ENCODE measurements at places on chromosomes 3 and 15. TPM values are rescaled to one million over a fixed set of nuclear protein-coding genes. Genes with fewer than 3 reads are reported as not detected.

GRCh38 chr3:170692720-170693119 is 106.8 kb upstream of the SLC7A14 start:
- H3K27me3 ChIP-seq: no peaks in the 10 kb centered on the region
- H3K4me3 ChIP-seq: no peak overlapping the region
- no peak overlapping the region for H3K27ac ChIP-seq
- H3K36me3 ChIP-seq: no peaks in the 10 kb centered on the region
- no peak for DNase-seq
- peaks cover 14% of the 10 kb centered on the region for H3K4me1 ChIP-seq

DNA sequence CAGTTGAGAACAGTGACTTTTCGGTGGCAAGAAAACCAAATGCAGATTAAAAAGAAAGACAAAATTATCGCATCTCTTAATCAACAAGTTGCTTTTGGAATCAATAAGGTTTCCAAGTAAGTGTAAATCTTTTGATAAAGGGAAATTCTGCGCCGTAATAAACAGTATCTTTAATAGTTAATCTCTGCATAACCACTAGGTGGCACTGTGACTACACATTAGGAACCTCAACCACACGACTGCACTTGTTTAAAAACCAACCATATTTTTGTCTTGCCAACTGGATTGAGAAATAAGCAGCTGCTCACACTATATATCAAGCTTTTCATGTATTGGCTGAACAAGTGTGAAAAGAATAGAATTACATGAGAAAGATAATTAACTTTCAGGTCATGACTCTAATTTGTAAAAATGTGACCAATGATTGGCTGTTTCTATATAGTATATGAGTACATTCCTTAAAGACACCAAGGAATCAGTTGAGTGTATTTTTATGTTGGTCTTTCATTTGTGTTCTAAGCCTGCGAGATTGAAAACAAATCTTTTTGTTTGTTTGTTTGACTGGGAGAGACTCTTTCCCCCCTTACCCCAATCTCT is 72.7 kb downstream of the DZIP3 start:
- no peaks in the 10 kb centered on the region for H3K4me1 ChIP-seq
- H3K27ac ChIP-seq: no peak overlapping the region
- no peak for DNase-seq
- H3K4me3 ChIP-seq: no peak overlapping the region

The C3orf49 gene
- not detected for total RNA-seq

The SERINC4 gene
- total RNA-seq: 0.44 TPM

The AMIGO3 gene
- total RNA-seq: not detected
